ENCODE measurements at places on chromosomes 6 and 20.

DNA sequence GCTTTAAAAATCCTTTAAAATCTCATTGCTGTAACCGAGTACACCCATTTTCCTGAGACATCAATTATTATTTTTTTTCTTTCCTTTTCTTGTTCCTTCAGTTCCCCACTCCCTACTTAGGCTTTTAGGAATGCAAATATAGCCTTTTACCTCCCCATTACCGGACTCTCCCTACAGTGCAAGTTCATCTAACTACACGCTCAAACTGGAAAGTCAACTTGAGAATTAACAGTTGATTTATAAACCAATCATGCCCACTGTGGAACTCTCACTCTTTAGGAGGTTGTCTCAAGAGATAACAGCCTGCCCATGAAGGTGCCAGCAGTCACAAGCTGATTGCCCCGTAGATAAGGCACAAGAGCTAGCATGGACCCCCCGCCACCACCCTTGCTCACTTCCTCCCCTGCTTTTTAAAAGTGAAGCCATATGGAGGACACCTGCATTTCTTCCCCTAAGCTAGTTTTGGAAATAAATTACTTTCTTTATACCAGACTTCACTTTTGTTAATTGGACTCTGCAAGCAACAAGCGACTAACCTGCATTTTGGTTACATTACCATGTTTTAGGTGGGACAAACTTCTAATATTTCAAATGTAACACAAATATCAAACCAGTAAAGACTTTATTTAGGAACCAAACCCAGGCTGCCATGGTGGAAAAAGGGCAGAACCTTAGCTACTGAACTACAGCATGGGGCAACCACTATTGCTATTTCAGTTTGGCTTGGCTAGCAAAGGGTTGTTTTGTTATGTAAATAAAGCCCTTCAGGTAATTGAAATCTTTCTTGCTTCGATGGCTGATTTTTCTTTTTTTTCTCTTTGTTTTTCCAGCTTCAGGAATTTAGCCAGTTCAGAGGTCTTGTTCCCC lies 34.9 kb downstream of the UBD start:
- no peak for DNase-seq

DNA sequence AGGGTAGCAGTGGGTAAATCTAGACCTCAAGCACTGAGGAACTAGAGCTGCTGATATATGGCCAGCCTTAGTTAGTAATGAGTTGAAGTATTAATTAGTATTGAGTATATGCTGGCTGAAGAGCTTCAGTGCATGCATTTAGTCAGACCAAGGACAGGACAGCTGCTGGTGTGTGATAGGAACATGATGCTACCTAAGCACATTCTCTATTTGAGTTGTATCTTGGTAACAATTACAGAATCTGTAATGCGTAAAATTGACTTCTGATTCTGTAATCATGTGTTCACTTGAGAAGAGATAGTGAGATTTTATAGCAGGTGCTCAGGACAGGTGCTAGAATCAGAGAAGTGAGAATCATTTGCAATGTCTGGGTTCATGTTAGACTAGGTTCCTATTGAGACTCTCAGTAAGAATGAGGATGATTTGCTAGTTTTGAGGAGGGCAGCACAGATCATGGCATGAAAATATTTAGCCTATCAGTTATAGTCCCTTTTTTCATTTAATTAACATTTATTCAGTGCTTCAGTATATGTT lies 369.4 kb upstream of the HS3ST5 start:
- DNase-seq = peak; percentile 20

GRCh38 chr6:144252259-144252658 lies 32.9 kb upstream of the UTRN start:
- DNase-seq = no peak

- DNase-seq = no peak
These were observed 70.9 kb downstream of the REV3L start for GRCh38 chr6:111411978-111412566.

All from NCI-H1105 treated with DMSO at 0.1 percent for 48 hours (cell line).